ENCODE measurements at places on chromosomes 16 and 17. TPM values are rescaled to one million over a fixed set of nuclear protein-coding genes. Genes with fewer than 3 reads are reported as not detected.

KCNH6 gene
- not detected for total RNA-seq

ENPP7 gene
- not detected for total RNA-seq

ACE gene
- total RNA-seq: 0.78 TPM

HSD11B2 gene
- 0.23 TPM for total RNA-seq

SEPTIN12 gene
- total RNA-seq: not detected

LAT gene
- total RNA-seq: not detected

SLC6A2 gene
- total RNA-seq: 0.08 TPM

SLC12A3 gene
- not detected for total RNA-seq

MARCHF10 gene
- not detected for total RNA-seq

GGNBP2 gene
- total RNA-seq: 33.4 TPM

TBC1D3G gene
- total RNA-seq: not detected

SF3B3 gene
- total RNA-seq: 109 TPM

EVI2B gene
- 0.47 TPM for total RNA-seq

C17orf67 gene
- 0.55 TPM for total RNA-seq

CA4 gene
- total RNA-seq: not detected

TPSG1 gene
- total RNA-seq: not detected

MYH11 gene
- total RNA-seq: not detected

MRPS23 gene
- total RNA-seq: 22.3 TPM

DNAH9 gene
- 1.3 TPM for total RNA-seq

RNF135 gene
- total RNA-seq: 18.5 TPM

ZNF500 gene
- 7.4 TPM for total RNA-seq

CDH8 gene
- total RNA-seq: not detected

KRT23 gene
- total RNA-seq: 2.6 TPM

FBXO39 gene
- 9.3 TPM for total RNA-seq

KRTAP4-6 gene
- total RNA-seq: not detected

PTRH2 gene
- 54.6 TPM for total RNA-seq

CRYBA1 gene
- not detected for total RNA-seq

HOXB6 gene
- total RNA-seq: 0.08 TPM

RNU2-1 gene
- total RNA-seq: not detected

TMEM114 gene
- total RNA-seq: not detected

TBC1D26 gene
- not detected for total RNA-seq

RFNG gene
- 50.3 TPM for total RNA-seq

CRISPLD2 gene
- total RNA-seq: 0.70 TPM

HIGD1B gene
- not detected for total RNA-seq

HYDIN gene
- total RNA-seq: 0.19 TPM

PDILT gene
- not detected for total RNA-seq

HAS3 gene
- total RNA-seq: 58.4 TPM

KCNJ2 gene
- 0.08 TPM for total RNA-seq

VMO1 gene
- 0.31 TPM for total RNA-seq

KCNJ18 gene
- total RNA-seq: not detected

CTRB1 gene
- not detected for total RNA-seq

ZNF205 gene
- 22.3 TPM for total RNA-seq

TNS4 gene
- 305 TPM for total RNA-seq

HOXB4 gene
- total RNA-seq: not detected

PDF gene
- total RNA-seq: 21.2 TPM

SPNS2 gene
- total RNA-seq: 0.08 TPM

TAT gene
- not detected for total RNA-seq

WWP2 gene
- total RNA-seq: 14.8 TPM

TBC1D16 gene
- total RNA-seq: 20.1 TPM
